NCI-H1105 treated with DMSO at 0.1 percent for 48 hours (cell line): ENCODE measurements at places on chromosomes 7 and 10.
A peak's percentile ranks its signal among the peaks of the same experiment; 100 is the strongest.

GRCh38 chr10:28199941-28200340 is 102.9 kb downstream of the MPP7 start:
- DNase-seq = no peak

DNA sequence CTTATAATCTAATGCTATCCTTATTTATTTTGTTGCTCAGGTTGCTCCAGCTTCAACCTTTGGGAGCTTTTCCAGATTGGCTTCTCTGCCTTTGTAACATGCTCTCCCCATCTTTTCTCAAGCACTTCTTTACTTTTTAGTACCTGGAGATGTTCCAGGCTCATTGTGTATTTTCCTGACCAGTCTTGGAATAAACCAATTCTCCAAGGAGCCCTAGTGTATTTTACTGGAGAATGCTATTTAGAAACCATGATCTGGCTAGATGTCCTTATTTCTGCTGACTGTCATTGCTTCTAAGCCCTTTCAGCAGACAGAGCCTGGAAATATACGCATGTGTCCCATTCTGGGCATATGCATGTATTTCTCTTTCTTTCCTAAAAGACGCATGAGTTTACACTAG is 95.7 kb downstream of the EMX2 start:
- no peak for DNase-seq

DNA sequence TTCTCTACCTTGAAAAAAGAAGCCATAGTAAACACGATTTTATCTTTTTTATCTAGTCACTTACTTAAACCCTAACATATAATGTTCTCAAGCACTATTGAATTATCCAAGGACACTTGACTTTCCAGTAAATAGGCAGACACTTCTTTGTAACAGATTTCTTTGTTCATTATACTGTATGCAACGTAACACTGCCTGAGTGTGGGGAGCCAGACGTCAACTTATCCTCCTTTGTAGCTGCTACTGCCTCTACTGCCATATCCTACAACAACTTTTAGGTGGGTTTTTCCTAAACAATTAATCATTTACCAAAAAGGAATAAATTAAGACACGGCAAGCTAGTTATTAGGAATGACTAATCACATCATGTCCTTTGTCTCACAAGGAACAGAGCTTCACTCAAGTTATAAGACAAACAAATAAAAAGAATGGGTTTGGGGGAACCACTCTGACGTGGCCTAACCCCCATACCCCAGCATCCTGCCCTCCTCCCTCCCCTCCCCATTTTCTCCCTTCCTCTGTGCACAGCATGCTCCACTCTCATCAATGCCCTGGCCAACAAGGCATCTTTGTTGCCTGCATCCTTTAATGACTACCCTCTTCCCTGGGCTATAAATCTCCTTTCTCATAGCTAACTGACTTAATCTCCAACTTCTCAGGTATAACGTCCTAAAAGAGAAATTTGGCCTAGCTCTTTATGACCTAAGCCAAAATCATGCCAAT is 43.3 kb downstream of the DOCK4 start:
- peak; percentile 27 for DNase-seq

DNA sequence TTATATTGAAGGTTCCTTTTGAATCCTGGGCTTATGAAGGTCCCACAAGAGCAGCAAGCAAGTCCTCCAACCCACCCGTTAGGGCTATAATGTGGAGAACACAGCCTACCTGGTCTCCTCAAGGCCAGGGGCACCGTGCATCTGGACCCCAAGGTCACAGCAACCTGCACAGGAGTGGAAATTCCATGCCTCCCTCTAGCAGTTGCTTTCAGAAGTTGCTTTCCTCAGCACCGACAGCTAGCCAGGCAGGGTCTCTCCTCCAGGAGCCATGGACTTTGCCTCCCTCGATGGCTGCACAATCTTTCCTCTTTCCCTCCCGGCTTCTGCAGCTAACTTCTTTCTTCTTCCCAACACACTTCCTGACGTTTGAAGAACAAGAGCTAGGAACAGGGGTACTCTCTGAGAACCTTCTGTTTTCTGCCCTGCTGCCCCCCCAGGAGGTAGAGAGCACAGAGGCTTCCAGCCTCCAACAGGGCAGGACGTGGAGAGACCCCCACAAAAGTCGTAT is 149.8 kb downstream of the PTPN20 start:
- DNase-seq = no peak

DNA sequence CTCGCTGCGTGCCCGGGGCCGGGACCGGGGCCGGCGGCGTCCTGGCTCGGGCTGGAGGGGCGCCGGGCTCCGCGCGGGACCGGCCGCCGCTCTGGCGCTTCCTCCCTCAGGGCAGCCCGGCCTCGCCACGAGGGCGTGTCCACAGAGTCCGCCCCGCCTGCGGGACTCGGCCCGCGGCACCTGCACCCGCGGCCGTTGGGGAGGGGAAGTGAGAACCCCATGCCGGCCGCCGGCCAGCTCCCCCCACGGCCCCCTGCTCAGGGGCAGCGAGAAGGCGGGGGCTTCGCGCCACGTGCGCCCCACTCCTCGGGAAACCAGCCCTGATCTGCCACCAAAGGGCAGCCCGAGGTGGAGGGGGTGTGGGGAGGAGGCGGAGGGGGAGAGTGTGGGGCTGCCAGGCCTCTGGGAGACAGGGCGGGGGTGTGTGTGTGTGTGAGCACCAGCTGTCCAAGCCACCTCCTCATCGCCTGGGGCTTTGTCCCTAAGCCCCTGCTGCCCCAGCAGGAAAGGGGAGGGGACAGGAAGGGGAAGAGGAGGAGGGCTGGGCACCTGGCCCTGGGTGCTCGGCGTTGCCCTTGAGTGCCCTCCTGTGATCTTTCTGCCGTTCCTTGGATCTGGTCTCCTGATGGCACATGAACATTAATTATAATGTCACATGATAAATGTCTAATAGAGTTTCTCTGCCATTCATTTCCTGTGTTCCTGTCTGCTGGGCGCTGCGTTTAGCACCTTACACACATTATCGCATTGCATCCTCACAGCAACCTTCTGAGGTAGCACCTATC is at the start of gene PIK3AP1:
Gene PIK3AP1 (minus strand): TSS at position 93 of the 785 bp plus-strand sequence. CDS start 120 bp downstream, outside the sequence.
- DNase-seq = peak; percentile 67

DNA sequence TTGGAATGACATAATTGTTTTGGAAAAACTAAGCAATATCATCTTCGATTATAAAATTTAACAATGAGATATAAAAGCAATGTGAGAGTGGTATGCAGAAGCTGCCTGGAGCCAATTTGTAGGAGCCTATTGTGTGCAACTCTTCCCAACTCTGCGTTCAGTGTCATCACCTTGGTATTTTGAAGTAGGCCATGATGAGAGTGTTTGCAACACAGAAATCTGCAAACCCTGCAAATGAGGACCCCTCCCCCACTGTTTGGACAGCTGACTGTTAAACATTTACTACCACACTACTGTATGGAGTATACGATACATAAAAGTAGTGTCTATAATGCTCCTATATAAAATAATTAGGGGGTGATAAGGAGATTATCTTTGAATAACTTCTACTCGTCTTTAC is 531.3 kb downstream of the ATRNL1 start:
- DNase-seq = peak; percentile 23

- no peak for DNase-seq
Measured at GRCh38 chr10:6894405-6894804, 314.3 kb upstream of the PRKCQ start.

GRCh38 chr10:22570733-22571430 is 143.5 kb downstream of the PIP4K2A start:
- DNase-seq = no peak

DNA sequence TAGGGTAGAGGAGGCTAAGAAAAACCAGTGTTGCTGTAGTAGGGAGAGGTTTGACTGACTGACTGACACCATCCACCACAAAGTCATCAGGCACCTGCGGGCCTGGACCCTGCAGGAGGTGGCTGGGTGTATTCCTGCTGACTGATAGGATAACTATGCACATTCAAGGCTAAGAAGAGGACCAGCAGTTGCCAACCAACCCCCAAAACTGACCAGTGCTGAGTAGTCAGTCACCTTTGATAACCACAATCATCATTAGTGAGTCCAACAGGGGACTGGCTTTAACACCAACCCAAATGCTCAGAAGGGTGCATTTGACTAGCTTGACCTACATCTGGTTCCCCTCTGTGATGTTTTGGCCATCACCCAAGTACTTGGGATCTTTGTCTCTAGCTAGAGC is 30.5 kb downstream of the PLXNA4 start:
- DNase-seq = no peak

DNA sequence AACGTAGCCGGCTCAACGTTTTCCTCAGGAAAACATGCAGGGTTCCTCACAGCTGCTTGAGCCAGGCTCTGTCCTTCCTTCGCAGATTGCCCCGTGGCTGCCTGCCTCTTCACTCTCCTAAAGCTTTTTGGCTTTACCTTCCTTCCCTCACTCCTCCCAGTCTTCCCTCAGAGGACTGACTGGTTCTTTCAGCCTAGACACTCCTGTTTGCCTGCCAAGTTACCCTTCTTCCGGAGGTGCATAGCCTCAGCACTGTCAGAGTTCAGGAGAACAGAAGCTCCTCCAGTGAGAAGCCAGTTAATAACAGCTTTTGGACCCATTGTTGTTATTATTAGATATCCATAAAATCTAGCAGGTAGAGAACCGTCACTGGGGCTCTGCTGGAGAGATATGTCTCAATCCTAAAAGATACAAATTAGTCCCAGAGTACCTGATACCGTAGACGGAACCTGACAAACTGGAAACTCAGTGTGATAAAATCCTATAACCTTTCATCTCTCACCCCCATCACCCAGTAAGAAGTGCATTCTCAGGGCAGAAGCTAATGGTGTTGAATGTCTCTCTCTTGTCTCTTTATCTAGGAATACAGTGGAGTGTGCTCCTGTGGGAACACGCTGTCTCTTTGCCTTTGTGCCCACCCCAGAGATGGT is 79.6 kb downstream of the SND1 start:
- DNase-seq = no peak

GRCh38 chr10:101322266-101323108 is 31.5 kb upstream of the BTRC start:
- no peak for DNase-seq

DNA sequence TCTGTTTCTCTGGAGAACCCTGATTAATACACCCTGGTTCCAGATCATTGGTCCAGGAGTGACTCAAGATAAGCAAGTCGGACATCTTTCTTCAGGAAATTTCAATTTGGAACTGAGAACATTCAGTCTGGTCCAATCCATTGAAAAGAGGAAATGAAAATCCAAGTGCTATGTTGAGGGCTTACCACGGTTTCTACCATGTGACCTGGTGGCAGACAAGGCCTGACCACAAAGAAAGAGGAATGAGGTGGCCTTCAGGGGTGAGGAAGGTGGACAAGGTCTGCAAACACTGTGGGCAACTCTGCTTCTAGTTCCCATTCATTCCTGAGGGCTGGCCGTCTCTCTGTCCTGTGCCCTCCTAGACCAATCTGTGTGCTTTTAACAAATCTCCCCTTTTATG is 149.2 kb upstream of the GHITM start:
- no peak for DNase-seq

DNA sequence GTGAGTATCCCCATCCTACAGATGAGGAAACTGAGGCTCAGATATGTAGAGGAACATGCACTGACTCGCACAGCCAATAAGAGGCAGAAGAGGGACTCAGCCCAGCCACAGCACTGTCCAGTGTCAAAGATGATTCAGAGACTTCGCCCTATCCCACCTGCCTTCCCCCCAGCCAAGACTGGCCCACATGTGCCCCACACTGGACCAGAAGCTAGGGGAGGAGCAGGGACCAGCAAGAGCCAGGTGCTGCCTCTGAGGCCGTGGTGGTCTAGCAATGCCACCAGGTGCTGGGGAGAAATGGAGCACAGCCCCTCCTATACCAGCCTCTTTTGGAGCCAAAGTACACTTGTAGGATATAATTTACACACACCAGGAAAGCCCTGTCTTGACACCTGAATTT is 22.3 kb downstream of the GRID1 start:
- no peak for DNase-seq

DNA sequence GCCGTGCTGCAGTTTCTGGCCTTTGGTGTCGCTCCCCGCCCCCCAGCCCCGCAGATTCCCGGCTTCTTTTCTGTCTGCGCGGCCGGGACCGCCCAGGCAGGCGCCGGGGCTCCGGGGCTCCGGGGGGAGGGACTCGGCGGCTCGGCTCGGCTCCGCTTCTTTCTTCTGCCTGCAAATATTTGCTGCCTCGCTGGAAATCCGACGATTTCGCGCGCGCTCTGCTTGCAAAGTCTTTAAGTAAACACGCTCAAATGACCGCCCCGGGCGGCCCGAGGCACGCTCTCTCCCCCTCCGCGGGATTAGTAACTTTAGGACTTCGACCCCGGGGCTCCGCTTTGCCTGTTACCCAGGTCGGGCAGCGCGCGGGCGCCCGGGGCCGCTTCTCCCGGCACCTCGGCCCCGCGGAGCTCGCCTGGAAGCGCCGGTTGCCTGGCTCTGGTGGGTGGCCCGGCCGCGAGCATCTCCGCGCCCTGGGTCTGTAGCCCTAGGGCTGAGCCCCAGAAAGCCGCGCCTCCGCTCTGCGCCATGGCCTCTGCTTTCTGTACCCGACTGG is 3.9 kb upstream of the GATA3 start:
- peak; percentile 22 for DNase-seq

DNA sequence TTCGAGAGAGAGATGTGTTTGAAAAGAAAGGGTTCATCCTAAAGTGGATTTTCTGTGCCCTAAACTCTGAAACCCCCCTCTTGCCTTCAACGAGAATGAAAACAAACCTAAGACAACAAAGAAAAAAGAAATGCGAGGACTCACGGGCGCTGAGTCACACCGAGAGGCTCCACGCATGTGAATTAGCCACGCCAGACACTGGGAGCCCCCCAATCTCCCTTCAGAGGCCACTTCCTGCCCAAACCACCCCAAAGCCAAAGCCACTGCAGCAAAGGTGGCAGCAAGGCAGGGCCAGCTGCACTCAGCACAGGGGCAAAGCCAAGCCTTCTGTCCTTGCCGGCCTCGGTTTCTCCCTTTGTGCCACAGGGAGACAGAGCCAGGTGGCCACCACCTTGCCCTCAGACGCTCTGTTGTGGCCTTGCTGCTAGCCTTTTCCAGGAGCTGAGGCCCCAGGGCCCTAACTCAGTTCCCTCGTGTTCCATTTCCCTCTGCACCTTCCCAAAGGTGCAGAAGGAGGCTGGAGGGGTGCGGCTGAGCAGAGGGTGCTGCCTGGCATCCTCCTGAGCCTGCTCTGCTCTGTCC is 93.3 kb downstream of the FAM53B start:
- DNase-seq = no peak

DNA sequence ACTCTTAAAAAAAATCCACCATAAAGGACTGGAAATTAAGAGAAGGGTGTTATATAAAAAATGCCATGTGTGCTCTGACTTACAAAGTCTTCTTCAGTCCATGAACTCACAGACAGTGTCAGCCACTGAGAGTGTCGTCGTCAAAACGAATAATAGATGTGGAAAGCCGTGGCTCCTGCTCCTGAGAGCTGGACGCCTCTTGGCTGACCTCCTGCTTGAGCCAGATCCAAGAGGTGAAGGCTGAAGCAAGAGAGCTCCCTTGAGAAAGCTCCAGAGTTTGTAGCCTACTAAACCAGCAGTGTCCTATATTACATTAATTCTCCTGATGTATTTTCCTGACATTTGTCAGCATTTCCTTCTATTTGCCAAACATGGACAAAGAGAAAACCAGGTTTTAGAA is 234.3 kb upstream of the C7orf33 start:
- DNase-seq = no peak

- peak; percentile 17 for DNase-seq
Measured at GRCh38 chr7:142478479-142479220, 220.8 kb upstream of the PRSS58 start.
